SJCRH30 (cell line): ENCODE measurements at places on chromosomes 6 and 20. TPM values are rescaled to one million over a fixed set of nuclear protein-coding genes. Genes with fewer than 3 reads are reported as not detected.

The SIRPD gene
- total RNA-seq = not detected in 2 replicates

DNA sequence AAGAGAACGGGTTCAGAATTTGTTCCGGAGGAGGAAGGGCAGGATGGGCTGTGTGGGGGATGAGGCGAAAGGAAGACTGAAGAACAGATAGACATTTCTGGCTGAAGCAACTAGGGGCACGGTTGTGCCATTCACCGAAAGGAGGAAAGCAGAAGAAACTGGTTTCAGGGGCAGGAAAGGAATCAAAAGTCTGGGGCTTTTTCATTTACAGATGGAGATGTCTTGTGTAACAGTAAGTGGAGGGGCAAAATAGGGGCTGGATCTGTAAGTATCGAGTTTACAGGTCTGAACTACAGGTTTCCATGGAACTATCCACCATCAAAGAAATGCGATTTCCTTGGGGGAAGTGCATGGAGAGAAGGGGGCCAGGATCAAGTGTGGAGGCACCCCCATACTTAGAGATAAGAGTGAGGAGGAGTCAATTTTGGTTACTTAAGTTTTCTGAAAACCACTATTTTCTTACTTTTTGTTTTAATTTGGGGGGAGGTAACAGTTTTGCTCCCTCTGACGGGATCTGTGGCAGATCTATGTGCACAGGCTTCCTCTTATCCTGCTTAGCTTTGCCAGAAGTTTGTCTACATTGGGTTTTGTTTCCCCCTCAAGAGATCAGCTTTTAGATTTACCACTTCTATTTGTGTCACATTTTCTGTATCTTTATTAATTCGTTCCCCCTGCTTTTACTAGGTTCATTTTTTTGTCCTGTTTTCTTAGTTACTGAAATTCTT, 120.1 kb downstream of the SLC23A2 start:
- no peaks in the 10 kb centered on the region for H3K4me1 ChIP-seq
- DNase-seq = no peak
- H3K4me3 ChIP-seq = no peak overlapping the region

The LGSN gene
- total RNA-seq = not detected in 2 replicates

DNA sequence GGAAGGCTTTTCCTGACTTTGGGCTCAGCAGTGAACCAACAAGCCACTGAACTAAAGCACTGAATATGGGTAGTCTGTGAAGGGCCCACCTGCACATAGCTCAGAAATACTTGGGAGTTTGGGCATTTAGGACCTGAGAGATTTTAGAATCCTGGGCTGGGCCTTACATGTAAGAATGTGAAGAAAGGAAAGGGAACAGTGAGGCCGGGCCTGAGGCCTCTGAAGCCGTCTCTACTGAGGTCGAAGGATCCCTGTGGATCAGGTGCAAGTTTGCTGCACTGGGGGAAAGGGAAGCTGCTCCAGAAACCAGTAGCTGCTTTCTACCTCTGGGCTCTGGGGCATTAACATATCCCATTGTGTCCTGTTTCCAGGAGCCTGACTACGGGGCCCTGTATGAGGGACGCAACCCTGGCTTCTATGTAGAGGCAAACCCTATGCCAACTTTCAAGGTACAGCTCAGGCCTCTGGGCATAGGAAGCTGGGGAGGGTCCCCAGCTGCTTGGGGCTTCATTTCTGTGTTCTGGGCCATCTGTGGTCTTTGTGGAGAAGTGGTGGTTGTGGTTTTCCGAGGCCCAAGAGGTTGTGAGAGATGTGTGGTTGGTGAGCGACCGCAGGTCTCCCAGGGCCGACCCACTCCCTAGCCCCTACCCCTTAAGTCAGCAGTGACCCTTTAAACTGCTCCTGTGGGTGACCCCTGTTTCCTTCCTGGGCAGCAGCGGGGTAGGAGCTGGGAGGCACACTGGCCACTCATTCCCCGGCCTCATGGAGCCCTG, 30.3 kb downstream of the PLCG1 start:
- no peak overlapping the region for H3K27ac ChIP-seq
- no peak overlapping the region for H3K4me3 ChIP-seq
- H3K27me3 ChIP-seq = no peaks in the 10 kb centered on the region
- H3K36me3 ChIP-seq = peaks cover 97% of the 10 kb centered on the region
- H3K4me1 ChIP-seq = no peaks in the 10 kb centered on the region
- no peak for DNase-seq

DNA sequence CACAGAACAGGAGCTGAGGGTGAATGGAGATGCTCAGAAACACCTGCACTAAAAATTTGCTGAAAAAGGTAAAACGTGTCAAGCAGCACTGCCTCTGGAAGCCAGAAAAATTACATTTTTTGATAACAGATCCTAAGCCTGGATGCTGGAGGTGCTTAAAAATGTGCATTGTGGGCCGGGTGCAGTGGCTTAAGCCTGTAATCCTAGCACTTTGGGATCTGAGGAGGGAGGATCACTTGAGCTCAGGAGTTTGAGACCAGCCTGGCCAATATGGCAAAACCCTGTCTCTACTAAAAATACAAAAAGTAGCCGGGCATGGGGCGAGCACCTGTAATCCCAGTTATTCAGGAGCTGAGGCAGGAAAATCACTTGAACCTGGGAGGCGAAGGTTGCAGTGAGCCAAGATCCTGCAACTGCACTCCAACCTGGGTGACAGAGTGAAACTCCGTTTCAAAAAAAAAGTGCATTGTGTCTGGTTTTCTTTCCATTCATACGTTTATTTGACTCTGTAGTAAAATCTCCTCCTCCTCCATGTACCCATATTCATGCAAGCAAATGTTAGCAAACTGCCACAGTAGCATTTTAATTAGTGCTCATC, 587 bp upstream of the BTN3A1 start:
- H3K27ac ChIP-seq = no peak overlapping the region
- H3K27me3 ChIP-seq = no peaks in the 10 kb centered on the region
- no peaks in the 10 kb centered on the region for H3K36me3 ChIP-seq
- H3K4me3 ChIP-seq = peak overlapping the region; percentile 63
- DNase-seq = no peak

The MCHR2 gene
- not detected in 2 replicates for total RNA-seq
